ENCODE measurements at places on chromosomes 5 and 9.
A peak's percentile ranks its signal among the peaks of the same experiment; 100 is the strongest.

- peak; percentile 58 for DNase-seq
These were observed 6.1 kb upstream of the DPM2 start for GRCh38 chr9:127943731-127944144.

DNA sequence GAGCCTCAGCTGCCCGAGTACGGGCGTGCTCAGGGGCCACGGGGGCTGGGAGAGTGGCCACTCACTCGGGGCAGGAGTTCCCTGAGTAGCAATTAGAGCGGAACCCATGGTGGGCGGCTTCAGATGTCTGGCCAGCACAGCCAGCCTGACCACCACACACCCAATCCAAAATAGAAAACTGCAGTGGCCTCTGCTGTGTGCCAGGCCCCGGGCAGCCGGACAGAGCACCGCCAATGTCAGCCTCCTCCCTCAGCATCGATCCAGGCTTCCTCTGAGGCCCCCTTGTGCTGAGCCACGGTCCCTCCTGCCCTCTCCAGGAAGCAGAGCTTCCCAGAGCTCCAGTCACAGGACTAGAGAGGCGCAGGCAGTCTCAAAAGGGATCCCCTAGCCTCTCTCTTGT lies 2.7 kb downstream of the ADAMTS2 start:
- DNase-seq: no peak

DNA sequence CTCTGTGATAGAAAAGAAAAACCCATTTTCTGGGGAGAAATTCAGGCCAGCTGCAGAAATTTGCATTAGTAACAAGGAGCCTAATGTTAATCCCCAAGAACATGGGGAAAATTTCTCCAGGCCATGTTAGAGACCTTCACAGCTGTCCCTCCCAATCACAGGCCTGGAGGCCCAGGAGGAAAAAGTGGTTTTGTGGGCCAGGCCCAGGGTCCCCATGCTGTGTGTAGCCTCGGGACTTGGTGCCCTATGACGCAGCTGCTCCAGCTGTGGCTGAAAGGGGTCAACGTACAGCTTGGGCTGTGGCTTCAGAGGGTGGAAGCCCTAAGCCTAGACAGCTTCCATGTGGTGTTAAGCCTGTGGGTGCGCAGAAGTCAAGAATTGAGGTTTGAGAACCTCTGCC lies 27.0 kb upstream of the C7 start:
- no peak for DNase-seq

DNA sequence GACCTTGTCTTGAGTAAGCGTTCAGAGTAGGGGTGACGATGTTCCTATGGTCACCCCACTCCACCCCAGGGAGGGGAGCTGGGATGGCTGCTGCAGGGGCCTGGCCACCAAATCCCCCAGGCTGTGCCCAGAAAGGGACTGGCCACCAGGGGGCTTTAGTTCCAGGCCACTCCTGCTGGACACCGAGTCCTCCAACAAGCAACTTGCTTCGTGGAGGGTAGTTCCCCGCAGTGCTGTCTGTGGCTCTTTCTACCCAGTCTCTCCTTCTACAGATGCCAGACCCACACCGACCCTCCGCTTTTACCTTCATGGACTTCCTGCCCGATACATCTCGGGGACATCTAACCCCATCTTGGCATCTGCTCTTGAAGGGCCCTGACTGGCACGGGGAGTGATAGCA lies 35.7 kb upstream of the GABRP start:
- DNase-seq: peak; percentile 48

GRCh38 chr9:71286146-71286545 lies 164.7 kb upstream of the TRPM3 start:
- no peak for DNase-seq

GRCh38 chr9:21830589-21830988 lies 28.2 kb downstream of the MTAP start:
- DNase-seq: no peak

DNA sequence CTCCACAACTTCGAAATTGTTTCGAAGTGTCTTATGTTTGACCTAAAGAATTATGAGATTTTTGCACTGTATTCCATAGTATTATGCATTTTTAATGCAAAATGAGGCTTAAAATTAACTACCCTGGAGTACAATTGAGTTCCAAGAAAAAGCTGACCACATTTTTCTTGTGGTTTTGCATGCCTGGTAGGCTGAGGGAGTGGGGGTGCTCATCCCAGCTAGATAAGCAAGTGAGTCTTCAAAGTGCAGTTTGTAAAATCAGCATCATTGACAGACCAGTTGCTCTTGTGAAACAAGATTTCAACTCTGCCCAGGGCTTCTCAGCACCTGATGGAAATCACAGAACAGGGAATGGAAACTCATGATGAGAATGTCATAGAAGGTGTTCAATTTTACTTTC lies 17.0 kb upstream of the NDUFS4 start:
- DNase-seq: no peak

GRCh38 chr5:148163345-148163744 lies 5.0 kb upstream of the SPINK14 start:
- no peak for DNase-seq

DNA sequence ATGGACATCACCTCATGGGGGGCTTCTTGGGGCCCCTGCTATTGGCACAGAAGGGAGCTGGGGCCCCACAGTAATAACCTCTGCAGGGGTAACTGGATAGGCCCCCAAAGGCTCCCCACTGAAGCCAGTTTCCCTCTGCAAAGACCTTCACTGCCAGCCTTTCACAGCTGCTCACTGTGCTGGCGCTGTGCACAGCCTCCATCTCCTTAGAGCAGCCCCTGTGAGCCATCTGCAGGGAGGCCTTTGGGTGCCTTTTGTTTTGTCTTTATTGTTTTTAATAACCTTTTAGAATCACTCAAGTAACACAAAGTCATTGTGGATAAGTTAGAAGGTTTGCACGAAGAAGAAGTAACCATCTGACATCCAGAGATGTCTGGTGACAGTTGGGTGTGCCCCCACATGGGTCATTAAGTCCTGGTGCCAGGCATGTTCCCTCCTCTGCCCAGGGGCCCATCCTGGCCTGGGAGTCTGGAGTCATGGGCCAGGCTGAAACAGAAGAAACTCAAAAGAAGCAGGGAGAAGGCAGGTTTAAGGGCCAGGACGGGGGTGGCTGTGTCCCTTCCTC lies 42.7 kb downstream of the NCS1 start:
- no peak for DNase-seq

GRCh38 chr5:145872486-145872885 lies 328 bp downstream of the GRXCR2 start:
- no peak for DNase-seq

- no peak for DNase-seq
These were observed 10.1 kb upstream of the IL6ST start for GRCh38 chr5:56004874-56005273.

GRCh38 chr9:110922145-110922544 lies 116.1 kb downstream of the LPAR1 start:
- DNase-seq: no peak

- DNase-seq: no peak
These were observed 799.9 kb downstream of the CDH12 start for GRCh38 chr5:22053195-22053594.

- peak; percentile 52 for DNase-seq
These were observed at the start of gene TBC1D9B for GRCh38 chr5:179907556-179908324. Gene TBC1D9B (minus strand): TSS chr5:179907897. CDS start chr5:179907821, 76 bp downstream.

- DNase-seq: no peak
These were observed 23.8 kb downstream of the C5orf58 start for GRCh38 chr5:170256571-170256970.

GRCh38 chr9:118325757-118326156 lies 621.6 kb downstream of the TLR4 start:
- DNase-seq: no peak

- DNase-seq: no peak
These were observed 20.6 kb downstream of the PSMB7 start for GRCh38 chr9:124394596-124394995.

GRCh38 chr9:88390371-88390990 lies 2.2 kb downstream of the SPIN1 start:
- no peak for DNase-seq

DNA sequence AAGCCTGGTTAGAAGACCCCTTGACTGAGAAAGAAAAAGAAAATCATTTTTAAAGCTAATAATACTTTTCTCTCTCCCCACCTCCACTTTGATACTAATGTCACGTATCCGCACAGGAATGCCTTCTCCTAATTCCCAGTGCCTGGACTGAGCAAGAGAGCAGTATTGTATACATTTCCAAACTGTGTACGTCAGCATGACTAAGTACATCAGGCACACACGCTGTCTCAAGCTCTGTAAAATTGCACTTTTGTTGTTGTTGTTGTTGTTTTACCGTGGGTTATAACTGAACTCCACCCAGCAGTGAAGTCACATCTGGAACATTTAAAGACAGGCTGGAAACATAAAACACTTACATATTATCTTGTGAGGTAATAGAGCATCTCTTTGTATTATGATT lies 407.6 kb downstream of the DNAH5 start:
- DNase-seq: no peak

- no peak for DNase-seq
These were observed 125.2 kb downstream of the FSTL4 start for GRCh38 chr5:133487093-133487492.

- DNase-seq: no peak
These were observed 111.7 kb downstream of the TLR4 start for GRCh38 chr9:117815948-117816347.

DNA sequence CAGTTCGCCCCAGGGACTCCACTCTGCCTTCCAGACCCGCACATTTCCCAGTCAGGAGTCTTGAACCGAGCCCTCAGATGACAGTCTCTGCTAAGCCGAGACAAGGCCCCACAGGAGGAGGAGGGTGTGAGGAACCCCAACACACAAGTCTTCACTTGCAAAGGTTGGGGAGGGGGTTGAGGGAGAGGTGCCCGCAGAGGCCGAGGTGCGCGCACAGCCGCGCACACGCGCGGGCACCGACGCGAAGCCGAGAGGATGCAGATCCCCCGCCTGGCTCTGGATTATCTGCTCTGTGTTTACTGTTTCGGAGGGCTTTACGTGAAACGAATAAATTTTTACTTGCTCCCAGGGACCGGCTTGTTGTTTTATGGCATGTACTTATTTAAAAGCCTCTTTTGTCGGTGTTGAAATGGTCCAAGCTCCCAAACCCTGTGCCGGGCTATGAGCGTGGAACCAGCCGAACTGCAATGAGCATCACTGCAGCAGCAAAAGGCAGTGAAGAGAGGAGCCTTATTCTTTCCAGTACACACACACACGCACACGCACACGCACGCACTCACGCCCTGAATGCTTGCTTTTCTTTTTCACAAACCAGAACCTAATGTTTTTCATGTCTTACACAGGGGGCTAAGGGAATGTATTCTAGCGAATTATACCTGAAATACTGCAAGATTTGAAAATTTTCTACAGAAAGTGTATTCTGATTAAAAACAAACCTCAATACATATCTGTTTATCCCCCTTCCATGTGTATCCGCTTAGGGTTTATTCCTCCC lies 297.7 kb downstream of the PARP8 start:
- no peak for DNase-seq

DNA sequence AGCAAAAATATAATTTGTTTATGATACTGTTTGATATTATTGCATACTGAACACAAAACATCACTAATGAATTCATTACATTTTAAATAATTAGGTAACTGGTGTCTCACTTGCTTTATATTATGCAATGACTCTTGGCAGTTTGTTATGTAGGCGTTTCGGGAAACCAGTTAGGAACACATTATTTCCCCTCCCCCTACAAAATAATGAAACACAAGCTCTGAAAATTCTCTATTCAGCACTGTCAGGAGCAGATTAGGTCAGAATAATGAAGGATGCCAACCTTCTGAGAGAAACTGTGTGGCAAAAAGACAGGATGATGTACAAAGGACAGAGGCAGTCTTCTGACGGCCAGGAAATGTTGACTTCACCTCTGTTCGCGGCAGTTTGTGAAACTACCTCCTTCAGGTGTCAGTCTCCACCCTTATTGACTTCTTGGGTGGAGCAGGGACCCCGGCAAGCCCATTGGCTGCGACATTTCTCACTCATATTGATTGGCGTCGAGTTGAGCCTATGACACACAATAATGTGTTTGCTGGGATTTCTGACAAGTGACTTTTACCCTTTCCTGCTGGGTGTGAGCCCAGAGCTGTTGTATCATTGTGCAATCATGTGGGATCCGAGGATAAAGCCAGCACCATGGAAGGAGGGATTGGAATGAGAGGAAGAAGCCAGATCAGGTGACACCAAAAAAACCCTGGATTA lies 33.9 kb downstream of the SH3PXD2B start:
- DNase-seq: no peak

DNA sequence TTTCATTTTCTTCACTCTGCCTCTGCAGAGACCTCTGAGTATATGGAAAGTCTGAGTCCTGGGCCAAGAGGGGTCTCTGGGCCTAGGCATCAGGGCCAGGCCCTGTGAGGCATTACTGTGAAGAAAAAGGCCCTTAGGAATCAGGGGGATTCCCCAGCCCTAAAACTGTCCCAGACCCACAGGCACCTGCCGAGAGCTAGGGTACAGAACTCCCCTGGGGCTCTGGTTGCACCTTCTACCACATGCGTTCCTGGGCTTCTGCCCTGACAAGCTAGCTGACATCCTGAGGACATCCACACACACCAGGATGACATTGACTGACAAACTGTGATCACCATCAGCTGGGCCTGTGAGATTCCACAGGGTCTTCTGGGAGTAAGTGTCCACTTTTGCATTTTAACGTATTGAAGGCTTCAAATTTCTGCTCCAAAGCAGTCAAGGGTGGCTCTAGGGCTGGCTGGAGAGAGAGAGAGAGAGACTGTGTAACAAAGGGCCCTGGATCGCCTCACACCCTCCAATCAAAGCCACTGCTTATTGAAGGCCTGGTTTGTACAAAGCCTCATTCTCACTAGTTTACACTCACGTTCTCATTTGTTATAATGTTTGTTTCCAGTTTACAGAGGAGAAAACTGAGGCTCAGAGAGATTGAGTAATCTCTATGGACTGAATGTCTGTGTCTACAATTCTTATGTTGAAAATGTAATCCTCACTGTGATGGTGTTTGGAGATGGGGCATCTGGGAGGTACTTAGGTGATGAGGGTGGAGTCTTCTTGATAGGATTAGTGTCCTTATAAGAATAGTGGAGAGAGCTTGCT lies 45.1 kb downstream of the TGFBI start:
- DNase-seq: no peak

DNA sequence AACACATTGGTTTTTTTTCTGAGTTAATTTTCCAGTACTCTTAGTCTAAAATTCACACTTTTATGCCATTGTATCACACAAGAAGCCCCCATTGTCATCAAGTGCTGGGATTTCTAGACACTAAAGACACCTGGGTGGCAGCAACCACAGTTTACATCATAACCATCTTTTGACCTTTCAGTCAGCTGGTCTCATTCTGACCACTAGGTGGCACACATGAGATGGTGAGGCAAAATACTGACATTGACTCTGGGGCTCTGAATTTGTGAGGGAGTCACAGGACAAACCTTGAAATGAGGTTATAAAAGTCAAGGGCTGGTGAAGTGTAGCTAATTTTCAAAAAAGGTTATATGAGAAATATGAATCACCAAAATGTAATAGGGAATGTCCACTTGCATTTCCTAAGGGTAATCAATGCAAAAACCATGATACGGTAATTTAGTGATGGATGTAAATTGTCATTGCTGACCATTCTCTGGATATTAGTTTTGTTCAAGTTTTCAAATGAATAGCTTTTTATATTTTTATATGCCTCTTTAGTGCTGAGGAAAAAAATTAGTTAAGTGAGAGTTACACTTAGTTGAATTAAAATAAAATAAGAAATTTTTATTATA lies 229.4 kb downstream of the DMAC1 start:
- DNase-seq: peak; percentile 46

All from progenitor cell of endocrine pancreas (in vitro differentiated cells).